NCI-H446 (cell line): ENCODE measurements at places on chromosomes 5 and 9.

DNA sequence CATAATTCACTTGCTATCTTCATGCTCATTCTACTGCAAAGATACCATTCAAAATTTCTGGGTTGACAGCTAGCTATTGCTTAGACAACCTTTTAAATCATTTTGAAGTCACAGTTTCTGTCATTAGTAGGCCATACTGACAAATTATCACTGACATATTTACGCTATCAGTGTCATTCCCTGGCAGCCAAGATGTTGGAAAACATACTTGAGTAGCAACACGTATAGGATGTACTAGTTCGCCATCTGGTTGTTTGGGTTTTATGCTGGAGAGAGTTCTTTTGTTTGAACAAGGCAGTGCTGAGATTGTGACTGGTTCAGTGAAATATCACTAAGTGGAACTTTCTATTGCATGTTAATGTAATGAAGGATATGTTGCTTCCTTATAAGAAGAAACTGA, 621.9 kb downstream of the DTWD2 start:
- DNase-seq: peak; percentile 46

DNA sequence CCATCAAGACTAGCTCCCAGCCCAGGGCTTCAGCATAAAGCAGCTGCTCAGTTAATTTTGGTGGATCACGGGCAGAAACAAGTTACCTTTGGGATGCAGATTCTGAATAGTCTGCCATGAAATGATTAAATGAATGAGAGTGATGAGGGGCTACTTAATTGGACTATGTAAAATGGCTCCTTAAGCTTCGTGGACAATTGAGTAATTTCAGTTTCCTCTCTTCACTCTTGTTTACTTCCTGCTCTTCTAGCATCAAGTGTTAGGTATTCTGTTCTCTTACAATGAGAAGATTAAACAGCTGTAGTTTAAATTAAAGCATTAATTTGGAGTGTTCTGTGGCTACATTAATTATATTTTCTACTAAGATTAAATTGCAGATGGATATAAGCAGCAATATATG, 28.1 kb downstream of the PIK3R1 start:
- DNase-seq: no peak

DNA sequence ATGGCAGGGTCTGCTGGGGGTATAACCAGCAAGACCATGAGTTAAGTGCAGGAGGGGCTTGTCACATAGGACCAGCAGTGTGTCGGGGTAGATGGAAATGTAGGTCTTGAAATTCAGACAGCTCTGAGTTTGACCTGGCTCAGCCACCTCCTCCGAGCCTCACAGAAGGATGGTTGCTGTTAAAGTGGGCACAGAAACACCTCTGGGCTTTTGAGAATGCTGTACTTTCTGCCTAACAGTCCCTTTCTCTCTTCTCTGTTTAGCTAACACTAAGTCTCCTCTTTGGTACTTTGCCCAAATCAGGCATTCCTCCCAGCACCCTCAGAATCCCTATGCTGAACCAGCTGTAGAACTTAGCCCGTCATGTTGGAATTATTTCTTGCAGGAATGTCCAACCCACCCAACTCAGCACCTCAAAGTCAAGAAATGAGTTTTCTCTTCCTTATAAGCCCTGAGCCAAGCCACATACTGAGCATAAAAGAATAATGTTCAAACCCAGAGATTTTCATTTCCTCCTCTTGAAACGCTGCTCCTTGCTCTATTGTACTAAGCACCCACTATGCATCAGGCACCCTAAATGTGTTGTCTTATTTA, 41.7 kb upstream of the MATR3 start:
- no peak for DNase-seq

GRCh38 chr9:34568774-34569173, 20.8 kb downstream of the CNTFR start:
- no peak for DNase-seq

DNA sequence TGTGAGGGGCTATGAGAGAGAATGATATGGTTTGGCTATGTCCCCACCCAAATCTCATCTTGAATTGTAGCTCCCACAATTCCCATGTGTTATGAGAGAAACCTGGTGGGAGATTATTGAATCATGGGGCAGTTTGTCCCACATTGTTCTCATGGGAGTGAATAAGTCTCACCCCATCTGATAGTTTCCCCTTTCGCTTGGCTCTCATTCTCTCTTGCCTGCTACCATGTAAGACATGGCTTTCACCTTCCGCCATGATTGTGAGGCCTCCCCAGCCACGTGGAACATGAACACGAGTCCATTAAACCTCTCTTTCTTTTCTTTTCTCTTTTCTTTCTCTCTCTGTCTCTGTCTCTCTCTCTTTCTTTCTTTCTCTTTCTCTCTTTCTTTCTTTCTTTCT, 743.4 kb upstream of the CTNND2 start:
- no peak for DNase-seq

GRCh38 chr5:162067655-162068411, at the start of gene GABRG2:
GABRG2 (plus strand) TSS chr5:162067773; CDS start chr5:162068000, 227 bp downstream.
- DNase-seq: no peak

- no peak for DNase-seq
Measured at GRCh38 chr5:141260458-141261237, 15.5 kb downstream of the PCDHB15 start.

- DNase-seq: no peak
Measured at GRCh38 chr5:131316026-131316425, 52.2 kb downstream of the CDC42SE2 start.

DNA sequence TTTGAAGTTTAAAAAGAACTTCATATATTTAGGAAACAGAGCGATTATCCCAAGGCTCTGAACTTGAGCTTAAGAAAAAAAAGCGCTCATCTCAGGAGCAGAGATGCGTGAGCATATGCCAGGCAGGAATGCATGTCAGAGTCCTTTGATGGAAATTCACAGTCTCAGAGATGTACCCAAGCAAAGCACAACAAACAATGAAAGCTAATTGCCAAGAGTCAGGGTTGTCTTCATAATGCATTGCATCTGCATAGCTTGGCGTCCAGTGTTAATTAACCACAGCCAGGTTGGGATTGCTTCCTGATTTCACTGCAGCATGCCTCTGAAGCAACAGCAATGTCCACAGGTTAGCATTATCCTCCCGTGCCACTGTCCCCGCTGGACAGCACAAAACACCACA, 907.0 kb upstream of the DMAC1 start:
- DNase-seq: no peak
